Thyroid gland (tissue), 4 donors: ENCODE measurements at places on chromosomes 6 and 20. TPM values are rescaled to one million over a fixed set of nuclear protein-coding genes. Genes with fewer than 3 reads are reported as not detected.

Gene MAN1A1
- 120 TPM for total RNA-seq

DNA sequence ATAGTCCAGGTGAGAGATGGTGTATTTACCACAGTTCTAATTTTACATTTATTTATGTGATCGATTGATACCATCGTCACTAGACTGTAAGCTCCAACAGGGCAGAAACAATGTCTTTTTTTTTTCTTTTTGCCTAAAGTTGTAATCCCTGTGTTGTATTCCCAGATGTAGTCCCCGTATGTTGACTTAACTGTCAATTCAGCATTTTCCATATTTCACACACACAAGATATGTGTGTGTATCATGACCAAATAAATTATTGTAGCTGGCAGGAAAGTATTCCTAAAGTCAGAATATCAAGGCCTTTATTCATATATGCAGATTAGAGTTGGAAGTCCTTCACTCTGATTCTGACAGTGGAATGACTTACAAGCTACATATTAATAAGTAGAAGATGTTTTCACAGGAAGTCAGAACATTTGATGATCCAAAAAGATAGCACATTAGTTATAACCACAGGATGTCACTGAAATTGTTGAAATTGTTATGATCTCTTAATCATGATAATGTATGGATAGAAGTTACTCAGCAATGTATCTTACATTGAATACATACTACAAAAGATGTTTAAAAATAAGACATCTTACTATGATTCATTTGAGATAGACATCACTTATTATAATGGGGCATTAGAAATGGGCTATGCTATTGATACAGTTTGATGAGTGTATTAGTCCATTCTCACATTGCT, 10.6 kb downstream of the RNF182 start:
- DNase-seq, result no peak

Gene BCKDHB
- 19.5 TPM for total RNA-seq

Gene GSTA1
- 1.9 TPM for total RNA-seq

DNA sequence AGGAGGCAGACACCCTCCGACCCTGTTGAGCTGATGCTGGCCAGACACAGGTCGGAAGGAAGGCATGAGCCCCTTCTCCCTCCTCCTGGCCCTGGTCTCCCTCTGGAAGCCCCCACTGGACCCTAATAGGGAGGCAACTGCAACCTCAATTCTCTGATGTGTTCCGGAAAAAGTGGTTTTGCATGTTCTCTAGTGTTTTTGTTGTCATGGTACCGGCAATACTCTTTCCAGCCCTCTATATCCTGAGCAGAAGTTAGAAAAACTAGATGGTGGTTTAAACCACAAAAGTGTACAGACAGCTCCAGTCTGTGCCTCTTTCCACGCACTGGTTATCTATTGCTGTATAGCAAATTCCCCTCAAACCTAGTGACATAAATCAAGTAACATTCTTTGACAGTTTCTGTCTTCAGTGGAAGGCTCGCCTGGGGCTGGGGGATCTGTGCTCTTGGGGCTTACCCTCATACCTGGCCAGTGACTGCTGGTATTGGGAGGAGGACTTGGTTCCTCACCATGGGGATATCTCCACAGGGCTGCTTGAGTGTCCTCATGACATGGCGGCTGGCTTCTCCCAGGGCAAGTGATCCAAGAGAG, 37.0 kb downstream of the SYTL3 start:
- no peak for DNase-seq

GRCh38 chr20:62977613-62978560, 25.4 kb downstream of the SLC17A9 start:
- no peak for DNase-seq

DNA sequence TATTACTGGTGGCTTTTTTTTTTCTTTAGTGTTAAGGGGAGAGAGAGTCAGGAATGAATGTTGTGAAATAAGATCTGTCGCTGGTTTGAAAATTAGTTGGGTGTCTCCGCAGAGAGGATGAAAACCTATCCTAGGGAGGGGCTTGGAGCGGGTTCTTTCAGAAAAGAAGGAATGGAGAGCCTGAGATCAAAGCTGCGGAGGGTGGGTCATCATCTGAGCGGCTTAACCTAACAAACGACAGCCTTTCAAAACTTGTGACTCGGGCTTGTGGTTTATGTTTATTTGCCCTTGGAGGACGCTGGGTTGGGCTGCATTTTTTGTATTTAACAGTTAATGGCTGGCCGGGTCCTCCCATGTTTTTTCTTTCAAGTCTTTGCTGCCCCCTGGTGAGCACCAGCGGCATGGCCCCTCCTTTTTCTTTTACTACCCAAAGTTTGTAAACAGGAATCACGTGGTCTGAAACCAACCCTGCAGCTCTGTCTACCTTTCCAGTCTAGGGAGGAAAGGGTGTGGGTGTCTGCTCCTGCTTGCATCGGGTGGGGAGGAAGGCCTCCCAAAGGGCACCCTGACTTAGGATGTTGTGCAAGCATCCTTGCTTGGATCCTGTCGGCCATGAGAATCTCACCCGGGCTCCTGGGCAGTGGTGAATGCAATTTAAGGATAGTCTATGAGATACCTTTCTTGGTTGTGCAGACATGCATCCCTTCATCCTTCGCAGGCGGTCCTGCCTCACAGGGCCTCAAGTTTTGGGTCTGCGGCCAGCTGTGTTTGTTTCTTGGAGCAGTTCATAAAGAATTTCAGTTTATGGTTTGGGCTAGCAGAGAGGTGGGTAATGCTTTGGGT, 2.2 kb downstream of the PIM1 start:
- DNase-seq, result peak; percentile 94

- no peak for DNase-seq
Measured at GRCh38 chr6:37689381-37689780, 8.3 kb downstream of the MDGA1 start.

Gene MUC22
- total RNA-seq, result not detected

Gene ZNF337
- total RNA-seq, result 18.4 TPM

Gene HLA-DPA1
- total RNA-seq, result 172 TPM

DNA sequence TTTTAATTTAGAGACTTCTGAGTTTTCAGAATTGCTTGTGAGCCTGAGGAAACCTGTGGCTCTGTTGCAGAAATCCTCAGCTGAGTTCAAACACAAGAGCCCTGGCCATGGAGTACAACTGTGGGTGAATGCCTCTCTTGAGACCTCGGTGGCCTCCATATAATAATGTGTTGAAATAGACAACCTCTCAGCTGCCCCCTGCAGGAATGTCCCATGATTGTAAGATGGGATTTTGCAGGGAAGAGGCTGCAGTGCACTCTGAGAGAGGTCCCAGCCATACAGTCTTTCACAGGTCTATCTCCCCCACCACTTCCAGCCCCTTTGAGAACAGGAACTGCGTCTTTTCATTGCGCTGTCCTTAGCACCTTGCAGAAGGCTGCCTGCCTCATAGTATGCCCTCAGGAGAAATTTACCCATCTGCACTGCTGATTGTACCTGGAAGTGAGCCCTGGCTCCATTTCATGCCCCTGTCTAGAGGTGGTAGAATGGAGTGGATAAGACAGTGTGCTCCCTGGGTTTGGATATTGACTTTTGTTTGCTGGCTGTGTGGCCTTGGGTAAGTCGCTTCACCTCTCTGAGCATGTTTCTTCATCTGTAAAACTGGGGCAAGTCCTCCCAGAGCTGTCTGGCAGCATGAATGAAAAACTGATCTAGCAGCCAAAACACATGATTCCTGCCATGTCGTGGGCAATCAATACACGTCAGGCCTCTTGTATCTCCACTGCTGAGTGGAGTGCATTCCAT, 16.8 kb upstream of the CDH22 start:
- peak; percentile 33 for DNase-seq

GRCh38 chr6:18990059-18990978, 603.2 kb downstream of the RNF144B start:
- DNase-seq, result peak; percentile 89

GRCh38 chr6:85419046-85419759, 30.7 kb upstream of the NT5E start:
- no peak for DNase-seq

- DNase-seq, result no peak
Measured at GRCh38 chr20:47350181-47350550, 6.3 kb downstream of the ZMYND8 start.

DNA sequence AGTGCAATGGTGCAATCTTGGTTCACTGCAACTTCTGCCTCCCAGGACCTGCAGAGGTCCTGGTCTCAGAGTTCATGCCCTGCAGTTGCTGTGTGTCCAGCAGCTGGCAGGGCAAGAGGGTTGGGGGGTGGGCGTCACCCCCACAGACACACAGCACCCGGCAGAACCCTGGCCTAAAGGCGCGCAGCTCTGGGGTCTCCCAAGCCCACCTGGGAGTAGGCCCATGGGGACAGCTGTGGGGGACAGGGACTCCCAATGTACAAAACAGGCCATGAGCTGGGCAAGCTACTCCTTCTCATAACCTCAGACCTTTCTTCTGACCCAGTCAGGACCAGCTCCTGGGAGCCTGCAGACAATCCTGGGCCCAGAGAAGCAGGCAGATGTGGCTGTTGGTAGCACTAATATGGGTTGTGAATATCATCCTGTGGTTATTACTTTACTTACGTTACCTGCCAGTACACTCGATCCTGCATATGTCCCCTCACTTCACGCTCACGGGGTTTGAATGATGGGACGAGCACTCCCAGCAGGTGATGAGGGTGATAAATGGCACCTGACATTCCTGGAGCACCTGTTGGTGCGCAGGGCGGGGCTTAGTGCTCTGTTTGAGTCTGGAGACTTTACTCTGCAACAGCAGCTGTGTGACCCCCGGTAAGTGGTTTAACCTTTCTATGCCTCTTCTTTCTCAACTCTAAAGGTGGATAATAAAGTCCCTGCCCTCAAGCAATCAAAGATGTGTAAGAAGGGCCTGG, 39.9 kb upstream of the SULF2 start:
- DNase-seq, result no peak

Gene VARS2
- 25.2 TPM for total RNA-seq

Gene NHLRC1
- 1.7 TPM for total RNA-seq

DNA sequence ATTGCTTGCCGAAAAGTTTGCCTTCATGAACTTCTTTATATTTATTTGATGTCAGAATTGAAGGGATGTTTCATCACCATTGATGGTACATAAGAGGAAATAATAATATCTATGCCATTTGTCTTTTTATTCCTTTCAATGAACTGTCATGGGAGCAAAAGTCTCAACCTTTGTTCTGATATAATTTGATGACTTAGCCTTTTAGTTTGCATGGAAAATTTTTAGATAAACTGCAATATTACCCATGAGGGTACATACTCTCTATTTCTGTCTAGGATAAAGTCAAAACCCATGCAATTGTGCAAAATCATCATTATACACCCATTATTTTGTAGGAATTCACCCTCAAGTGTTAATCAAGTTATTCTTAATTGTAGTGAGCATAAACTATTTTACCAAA, 15.9 kb downstream of the TBXT start:
- DNase-seq, result no peak

DNA sequence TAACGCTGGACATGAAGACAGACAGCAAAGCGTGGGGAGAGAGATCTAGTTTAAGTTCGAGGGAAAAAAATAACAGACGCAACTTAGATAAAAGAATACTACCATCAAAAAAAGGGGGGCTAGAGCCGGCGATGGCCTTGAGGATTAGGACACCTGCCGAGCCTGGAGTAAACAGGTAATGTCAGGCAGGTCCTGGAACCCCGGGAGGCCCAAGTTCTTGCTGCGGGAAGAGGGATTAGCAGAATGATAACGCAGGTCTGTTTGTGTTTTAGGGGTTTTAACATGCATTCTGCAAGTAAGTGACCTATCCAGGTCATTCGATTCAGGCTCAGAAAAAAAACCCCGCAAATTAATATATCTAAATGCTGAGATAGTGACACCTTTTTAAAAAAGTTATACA, 754 bp upstream of the TMEM170B start:
- DNase-seq, result peak; percentile 30

DNA sequence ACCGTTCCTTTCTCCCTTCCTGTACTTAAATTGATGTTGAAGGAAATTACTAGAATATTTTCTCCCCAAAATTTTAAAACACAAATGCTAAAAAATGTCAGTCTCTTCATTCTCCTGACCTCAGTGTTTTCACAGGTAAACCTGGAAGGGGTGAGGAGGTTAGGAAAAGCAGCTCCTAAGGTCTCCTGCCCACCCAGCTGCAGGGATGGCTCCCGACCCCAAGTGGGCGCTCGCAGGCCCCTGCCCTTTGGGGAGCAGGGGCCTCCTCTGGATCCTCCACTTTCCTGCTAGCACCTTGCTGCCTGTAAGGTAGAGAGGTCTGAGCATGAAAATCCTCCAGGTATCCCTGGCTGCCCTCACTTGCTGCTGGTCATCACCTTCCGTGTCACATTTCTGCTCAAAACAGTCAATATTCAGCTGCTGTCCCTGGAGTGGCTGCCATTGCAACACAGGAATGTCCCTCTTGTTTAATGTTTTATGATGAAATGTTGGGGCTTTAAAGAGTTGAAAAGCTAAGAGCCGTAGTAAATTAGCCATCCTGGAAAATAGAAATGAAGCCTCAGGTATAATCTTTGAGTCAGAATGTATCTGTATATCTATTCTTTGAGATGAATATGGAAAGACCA, 10.9 kb upstream of the HSP90AB1 start:
- no peak for DNase-seq

DNA sequence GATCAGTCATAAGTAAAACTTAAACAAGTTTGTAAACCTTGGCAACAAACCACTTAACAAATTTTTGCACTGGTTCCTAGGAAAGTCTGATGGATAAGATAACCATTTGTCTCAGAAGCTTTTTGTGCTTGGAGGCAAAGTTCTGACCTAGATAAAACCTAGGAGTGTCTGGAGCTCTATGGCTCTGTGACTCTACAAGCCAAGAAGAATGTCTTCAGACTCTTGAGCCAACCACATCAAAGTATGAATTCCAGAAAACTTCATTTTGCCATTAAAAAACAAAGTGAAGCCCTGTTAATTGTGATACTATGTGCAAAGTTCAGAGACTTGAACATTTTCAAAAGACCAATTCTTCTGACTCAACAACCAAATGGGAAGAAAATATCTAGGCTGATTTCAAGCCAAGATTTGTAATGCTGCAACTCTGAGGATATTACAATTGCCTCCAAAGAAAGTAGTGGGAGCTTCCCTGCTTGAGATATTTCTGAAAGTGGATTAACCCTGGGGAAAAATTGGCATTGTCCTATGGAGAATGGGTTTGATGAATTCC, 158.1 kb upstream of the FOXQ1 start:
- DNase-seq, result no peak
